ENCODE measurements at places on chromosomes 12 and 14.

GRCh38 chr12:78470354-78471195 is 394.0 kb upstream of the SYT1 start:
- peak; percentile 20 for DNase-seq

DNA sequence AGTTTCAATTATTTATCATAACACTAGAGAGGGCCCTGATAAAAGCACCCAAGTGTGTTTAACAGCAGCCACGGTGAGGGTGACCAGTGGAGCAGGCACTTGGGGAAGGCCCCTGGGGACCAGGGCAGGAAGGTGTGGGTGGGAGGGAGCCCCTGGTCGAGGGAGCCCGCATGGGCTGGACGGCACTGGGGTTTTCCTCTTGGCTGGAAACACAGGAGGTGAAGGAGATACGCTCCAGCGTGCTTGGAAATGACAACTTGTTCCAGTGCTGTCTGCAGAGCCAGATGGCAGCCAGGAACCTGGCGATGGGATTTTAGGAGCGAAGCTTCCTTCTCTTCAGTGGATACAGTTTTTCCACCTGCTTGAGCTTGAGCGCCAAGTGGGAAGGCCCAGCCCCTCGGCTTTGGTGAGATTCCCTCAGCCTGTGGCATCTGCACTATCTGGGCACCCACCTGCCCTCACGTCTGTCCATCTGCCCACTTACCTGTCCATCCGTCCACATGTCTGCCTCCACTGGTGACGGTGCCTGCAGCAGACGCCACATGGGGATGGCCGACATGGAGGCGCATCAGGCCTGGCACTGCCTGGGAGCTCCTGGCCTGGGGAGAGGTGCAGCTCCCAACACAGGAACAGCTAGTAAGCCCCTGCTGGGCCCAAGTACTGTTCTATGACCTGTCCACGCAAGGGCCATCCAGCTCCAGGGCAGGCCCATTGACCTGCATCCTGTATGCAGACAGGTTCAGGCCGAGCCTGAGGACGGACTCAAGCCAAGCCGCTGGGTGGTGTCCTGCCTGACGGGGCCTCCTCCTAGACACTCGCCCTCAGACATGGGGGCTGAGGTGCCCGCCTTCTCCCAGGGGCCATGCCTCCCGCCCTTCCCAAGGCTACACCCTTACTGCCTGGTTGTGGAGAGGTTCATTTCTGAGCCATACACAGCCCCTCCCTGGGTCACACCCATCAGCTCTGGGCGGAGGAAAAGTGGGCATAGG is 192.2 kb upstream of the C14orf180 start:
- no peak for DNase-seq

- DNase-seq: no peak
These were observed 4.3 kb downstream of the LRRC74A start for GRCh38 chr14:76830556-76830955.

GRCh38 chr12:94244165-94245133 is 96.1 kb downstream of the PLXNC1 start:
- DNase-seq: peak; percentile 31

DNA sequence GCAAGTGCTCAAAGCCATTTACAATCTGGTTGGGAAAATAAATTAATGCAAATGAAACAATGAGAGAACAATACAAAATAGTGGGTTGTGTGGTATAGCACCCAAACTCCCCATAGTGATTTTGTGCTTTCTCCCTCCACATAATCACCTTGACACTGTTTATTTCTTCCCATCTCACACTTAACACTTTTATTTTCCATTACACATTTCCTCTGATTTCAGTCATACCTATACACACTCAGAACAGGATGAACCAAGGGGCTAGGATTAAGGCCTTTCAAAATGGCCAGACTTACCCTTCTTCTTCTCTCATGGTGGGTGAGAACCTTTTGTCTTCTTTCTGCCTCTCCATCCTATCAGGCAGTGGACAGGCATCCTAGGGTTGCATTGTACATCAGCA is 13.9 kb upstream of the PDE1B start:
- no peak for DNase-seq

GRCh38 chr12:8628731-8629130 is 16.1 kb upstream of the AICDA start:
- no peak for DNase-seq

DNA sequence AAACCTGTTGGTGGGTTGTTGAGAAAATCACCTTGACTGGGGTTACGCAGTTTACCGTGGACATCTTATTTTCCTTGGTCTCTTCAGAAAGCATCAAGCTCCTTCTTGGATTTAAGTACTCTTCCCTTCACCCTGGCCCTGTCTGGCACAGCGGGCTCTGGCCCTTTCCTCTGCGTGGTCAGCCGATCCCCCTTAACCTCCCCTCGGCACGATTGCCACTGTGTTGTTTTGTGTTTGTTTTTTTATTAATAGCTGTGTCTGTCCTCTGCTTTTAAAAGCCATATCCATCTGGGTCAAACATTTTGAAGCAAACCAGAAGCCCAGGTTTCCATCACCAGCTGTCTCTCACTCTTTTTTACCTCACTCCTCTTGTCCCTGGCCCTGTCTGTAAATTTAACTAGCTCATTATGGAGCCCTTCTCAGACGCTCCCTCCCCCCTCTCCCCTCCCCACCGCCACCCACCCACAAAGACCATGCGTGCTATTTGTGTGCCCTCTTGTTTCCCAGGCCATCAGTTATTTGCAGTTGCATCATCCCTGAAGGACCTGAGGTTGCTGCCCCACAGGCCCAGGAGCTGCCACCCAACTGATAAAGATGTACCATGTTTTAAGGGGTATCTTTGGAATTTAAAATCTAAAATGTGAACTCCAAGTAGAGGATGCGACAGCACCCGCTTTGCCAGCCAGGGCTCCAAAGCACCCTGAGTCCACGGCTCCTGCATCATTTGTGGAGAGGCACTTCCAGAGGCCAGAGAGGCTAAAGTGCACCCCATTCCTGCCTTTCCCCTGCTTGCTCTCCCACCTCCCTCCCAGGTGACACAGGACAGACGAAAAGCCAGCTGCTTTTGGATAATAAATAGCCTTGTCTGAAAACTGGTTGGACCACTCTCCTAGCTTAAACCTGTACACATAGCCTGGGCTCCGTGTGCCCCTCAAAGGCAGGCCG is 3.9 kb downstream of the BCL11B start:
- no peak for DNase-seq

GRCh38 chr12:40693207-40693821 is 1.1 kb downstream of the CNTN1 start:
- peak; percentile 66 for DNase-seq

DNA sequence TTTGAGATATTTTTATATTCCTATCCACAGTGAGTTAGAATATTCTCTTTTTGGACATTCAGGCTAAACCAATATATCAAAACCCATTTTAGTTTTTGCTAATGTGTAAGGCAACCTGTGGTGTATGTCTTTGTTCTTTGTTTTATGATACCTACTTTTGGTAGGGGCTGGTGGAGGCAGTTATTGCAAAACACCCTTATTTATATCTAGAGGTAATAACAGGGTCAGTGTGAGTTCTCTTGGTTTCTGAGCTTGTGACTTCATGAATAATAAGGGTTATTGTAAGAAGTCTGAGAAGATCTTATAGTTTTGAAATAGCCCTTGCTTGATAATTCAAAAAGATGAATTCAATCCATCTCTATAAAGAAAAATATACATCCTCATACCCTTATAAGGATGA is 235.1 kb upstream of the LRIG3 start:
- DNase-seq: no peak

GRCh38 chr14:78592616-78593219 is 422.5 kb downstream of the NRXN3 start:
- no peak for DNase-seq

- DNase-seq: no peak
These were observed 111.8 kb upstream of the MED13L start for GRCh38 chr12:116389326-116389725.

DNA sequence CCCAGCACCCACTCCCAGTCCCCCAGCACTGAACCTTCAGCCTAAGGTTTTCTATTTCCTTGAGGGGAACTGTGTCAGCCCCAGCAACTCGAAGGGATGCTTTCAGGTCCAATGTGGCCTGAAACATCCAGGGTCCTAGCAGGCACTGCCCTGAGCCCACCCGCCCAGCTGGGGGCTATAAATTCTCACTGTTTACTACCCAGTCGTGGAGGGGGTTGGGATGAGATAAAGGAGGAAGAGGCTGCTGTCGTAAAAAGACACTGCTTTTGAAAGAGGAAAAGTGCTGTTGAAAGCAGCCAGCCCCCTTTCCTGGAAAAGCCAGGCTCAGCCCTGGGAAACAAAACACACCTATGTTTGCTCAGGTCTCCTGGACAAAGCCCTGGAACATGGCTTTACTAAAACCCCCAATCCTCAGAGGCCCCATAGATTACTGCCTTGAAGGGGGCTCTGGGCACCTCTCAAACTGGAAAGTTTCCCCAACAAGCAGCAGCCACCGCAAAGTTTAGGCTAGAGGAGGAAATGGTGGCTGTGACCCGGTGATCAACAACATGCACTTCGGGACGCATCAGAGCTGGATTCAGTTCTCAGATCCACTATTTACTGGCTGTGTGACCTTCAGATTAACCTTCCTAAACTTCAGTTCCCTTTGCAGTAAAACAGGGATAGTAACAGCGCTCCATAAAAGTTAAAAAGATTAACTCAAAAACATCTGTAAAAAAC is 51.0 kb downstream of the ACTN1 start:
- DNase-seq: no peak

GRCh38 chr14:104710071-104710735 is 13.8 kb upstream of the ADSS1 start:
- no peak for DNase-seq

DNA sequence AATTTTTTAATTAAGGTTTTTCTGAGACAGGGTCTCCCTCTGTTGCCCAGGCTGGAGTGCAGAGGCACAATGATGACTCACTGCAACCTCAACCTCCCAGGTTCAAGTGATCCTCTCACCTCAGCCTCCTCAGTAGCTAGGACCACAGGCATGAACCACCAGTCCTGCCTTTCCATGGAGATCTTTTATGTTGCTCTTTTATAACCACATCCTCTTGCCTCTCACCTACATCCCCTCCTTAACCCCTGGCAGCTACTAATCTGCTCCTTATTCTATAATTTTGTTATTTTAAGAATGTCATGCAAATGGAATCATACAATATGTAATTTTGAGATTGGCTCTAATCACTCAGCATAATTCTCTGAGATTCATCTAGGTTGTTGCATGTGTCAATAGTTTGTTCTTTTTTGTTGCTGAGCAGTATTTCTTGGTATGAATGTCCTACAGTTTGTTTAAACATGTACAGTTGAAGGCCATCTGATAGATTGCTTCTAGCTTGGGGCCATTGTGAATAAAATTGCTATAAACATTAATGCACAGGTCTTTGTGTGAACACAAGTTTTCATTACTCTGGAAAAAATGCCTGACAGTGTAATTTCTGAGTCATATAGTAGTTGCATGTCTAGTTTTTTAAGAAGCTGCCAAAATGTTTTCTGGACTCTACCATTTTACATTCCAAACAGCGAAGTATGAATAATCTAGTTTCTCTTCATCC is 249.2 kb upstream of the AMIGO2 start:
- no peak for DNase-seq

GRCh38 chr12:26512213-26512612 is 316.8 kb downstream of the SSPN start:
- no peak for DNase-seq

DNA sequence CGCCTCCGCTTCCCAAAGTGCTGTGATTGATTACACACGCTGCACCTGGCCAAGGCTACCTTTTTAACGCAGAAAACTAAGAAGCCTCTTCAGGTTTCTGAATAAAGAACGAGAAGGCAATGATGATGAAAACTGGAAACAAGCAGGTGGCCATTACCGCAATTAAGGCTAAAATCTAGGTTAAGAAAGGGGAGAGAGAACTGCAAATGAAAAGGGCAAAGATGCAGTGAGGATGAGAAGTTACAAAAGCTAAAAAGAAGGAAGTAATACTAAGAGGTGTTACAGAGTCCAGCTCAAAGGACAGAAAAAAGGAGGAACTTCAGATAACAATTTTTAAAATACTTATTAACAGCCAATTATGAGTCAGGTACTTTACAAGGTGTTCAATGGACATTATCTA is 79.7 kb downstream of the DUSP16 start:
- no peak for DNase-seq

DNA sequence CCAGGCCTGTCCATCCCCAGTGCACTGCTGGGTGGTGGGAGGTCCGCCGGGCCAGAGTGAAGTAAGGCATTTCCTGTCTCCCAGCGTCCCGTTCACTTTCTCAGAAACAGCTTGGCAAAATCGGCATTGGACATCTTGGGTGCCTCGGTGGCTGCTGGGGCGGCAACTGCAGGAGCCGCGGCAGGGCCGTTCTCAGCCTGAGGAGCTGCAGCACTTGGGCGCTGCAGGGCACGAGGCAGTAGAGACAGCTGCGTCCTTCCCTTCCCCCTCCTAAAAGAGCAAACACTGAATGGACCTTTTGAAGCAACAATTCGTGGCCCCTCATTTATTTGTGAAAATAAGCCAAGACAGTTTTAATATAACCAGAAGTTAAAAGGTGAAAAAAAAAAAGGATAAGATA is 8.3 kb downstream of the FICD start:
- DNase-seq: no peak

DNA sequence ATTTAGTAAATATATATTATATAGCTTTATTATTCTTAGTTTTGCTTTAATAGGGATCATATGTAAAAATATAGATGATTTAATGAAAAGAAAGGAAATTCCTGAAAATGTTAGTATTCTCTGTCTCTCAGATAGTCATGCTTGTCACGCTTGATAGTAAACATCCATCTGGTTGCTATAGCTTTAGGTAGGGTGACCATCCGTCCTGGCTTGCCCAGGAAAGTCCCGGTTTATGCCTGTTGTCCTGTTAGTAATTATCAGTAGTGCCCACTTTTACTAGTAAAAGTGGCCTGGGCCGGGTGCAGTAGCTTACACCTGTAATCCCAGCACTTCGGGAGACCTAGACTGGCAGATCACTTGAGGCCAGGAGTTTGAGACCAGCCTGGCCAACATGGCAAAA is 23.8 kb downstream of the CFAP54 start:
- no peak for DNase-seq

- DNase-seq: peak; percentile 74
These were observed 35.4 kb upstream of the TMEM179 start for GRCh38 chr14:104639885-104640548.

GRCh38 chr12:105106621-105107020 is 910 bp upstream of the WASHC4 start:
- no peak for DNase-seq

DNA sequence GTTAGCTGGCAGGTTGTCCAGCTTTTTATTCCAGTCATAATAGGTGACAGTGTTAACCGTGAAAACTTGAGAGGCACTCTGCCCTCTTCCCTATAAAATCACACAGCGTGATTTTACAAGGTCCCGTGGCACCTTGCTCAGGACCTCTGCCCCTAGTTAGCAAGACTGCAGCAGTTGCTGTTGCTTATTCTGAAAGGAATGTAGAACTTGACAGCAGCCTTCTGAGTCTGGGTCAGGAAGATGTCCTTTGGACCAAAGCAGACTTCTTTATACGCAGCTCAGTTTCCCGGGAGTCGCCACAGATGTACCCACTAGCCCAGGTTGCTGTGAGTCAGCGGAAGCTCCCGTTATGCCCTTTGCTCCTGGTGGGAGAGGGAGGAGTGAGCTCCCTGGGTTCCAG is 13.2 kb downstream of the PRKAB1 start:
- DNase-seq: no peak

- DNase-seq: no peak
These were observed 2.6 kb downstream of the HOXC13 start for GRCh38 chr12:53941187-53941586.

GRCh38 chr14:76203086-76204001 is 51.6 kb downstream of the GPATCH2L start:
- DNase-seq: peak; percentile 24
